ENCODE measurements at places on chromosomes 4 and X.

DNA sequence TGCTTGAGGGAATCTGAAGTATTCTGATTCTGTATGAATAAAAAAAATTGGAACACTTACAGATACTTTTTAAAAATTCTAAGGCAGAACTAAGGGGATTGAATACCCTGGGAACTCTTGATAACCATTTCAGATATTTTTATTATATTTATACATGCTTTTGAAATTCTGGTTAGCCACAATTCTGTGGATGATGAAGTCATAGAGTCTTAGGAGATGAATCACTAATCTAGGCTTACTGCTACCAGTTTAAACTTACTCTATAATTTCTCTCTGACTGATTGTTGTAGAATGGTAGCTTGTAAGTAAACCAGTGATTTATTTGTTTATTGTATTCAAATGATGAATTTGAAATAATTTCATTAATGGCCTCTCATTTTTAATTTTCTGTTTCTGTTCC, 11.4 kb upstream of the SLAIN2 start:
- DNase-seq, result no peak

DNA sequence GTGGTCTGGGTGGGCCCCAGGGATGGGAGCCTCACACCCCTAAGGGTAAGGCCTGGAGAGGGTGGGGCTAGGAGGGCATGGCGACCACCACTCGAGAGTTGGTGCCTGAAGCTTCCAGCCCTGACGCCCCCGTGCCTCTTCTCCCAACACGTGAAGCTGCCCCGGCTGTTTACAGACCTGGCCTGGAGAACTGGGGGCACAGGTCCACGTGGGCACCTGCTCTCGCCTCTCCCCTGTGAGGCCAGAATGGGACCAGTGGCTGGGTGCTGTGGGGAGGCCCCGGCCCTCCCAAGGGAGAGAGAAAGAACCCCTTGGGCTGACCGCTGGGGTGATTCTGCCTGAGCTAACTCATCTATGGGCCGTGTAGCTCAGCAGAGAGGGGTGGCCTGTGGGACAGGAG, 15.5 kb downstream of the NAT8L start:
- no peak for DNase-seq

GRCh38 chr4:26978387-26979053, 117.9 kb downstream of the STIM2 start:
- DNase-seq, result no peak

GRCh38 chr4:184755278-184755677, 21.4 kb upstream of the CENPU start:
- DNase-seq, result no peak

DNA sequence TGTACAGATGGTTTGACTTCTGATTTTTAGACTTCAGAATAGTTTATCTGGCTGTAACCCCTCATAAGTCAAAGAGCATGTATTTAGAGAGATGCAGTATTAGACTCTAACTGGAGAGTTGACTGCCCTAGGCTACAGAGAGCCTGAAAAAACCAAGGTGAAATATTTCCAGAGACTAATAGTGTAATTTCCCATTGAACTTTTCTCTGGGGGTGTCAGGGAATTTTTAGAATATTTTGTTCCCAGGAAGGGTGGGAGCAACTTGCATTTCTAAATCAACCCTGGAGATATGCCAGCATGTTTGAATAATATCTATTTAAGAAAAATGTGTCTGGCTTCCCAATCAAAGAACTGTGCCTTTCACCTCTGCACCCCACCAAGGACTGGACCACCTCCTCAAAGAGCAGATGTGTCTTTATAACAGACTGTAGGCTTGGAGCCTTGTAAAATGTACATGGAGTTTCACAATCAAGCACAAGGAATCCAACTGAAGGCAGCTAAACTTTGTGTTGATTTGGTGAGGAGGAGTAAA, 2.0 kb downstream of the ANXA3 start:
- no peak for DNase-seq

GRCh38 chr4:144655491-144655890, 9.5 kb downstream of the HHIP start:
- no peak for DNase-seq

DNA sequence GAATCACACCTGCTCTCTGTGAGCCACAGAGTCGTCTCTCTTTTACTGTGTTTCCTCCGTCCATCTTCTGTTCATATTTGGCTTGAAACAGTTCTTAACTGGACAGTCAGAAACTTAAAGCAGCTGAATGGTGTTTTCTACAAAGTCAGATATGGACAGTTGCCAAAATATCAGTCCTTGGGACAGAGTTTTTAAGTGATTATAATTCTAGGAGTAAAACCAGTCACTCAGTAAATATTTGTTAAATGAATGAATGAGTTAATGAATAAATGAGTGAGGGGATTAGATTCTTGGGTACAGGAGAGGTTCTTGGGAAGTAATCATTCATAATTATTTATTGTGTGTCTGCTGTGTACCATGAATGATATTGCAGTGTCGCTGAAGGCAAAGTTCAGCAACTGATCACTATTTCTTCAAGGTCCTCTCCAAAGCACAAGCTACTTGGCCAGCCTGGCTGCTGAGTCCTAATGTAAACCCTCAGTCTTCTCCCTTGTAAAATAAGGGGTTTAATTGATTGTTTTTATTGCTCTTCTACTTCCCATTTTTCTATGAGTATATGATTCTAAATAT, 5.5 kb upstream of the SCRG1 start:
- no peak for DNase-seq

GRCh38 chr4:137601934-137602333, 69.6 kb upstream of the PCDH18 start:
- DNase-seq, result no peak

- no peak for DNase-seq
Measured at GRCh38 chr4:11632025-11632424, 203.3 kb upstream of the HS3ST1 start.

- no peak for DNase-seq
Measured at GRCh38 chr4:134365852-134366251, 164.3 kb upstream of the PABPC4L start.

DNA sequence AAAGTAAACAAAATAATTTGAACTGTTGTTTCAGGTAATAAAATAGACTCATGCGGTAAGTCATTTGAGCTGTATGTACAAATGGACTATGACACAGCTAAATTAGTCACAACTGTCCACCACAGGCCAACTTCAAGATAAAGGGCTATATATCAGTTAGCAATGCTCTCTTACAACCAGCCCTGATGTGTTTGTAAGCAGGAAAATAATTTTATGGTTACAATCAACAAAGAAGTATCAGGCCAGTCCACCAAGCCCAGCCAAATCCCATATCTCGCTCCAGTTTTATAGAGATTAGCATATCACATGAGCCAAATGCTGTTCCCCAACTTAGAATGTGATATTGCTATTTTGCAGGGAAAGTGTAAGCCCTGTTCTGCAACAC, 511 bp upstream of the DUSP21 start:
- no peak for DNase-seq

- DNase-seq, result no peak
Measured at GRCh38 chr4:47374477-47374876, 89.0 kb downstream of the COMMD8 start.

- no peak for DNase-seq
Measured at GRCh38 chrX:71466979-71467523, 65.9 kb upstream of the OGT start.

DNA sequence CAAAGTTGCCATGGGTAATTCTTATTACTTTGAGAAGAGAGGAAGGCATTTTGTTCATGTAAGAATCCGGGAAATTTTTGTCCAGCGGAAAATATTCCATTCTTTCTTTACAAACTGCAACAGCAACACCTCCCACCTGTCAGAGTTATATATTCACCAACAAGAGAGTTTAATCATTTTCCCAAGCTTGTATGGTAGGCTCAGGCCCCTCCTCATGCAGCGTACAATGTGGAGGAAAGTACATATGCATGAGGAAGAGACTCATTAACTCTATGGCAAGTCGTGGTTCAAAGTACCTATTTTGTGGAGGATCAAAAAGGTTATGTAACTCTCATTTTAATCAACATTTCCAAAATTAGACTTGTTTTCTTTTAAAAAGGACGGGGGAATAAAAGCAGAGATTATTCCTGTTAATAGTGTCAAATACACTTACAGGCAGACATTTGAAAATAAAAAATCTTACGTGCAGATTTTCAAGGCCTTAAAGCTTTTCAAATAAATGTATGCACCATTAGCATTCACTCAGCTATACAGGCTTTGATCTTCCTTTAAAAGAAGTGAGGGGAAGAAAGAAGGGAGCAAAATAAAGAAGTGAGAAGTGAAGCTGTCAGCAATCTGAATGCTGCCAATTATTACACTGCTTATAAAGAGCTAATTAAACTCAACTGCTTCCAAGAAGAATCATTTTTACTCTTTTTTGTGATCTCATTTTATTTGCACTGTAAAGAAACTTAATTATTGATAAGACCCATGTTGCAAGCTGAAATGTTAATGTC, 204.8 kb downstream of the FAT4 start:
- DNase-seq, result no peak

GRCh38 chr4:147772459-147772969, 40.6 kb downstream of the ARHGAP10 start:
- peak; percentile 35 for DNase-seq

DNA sequence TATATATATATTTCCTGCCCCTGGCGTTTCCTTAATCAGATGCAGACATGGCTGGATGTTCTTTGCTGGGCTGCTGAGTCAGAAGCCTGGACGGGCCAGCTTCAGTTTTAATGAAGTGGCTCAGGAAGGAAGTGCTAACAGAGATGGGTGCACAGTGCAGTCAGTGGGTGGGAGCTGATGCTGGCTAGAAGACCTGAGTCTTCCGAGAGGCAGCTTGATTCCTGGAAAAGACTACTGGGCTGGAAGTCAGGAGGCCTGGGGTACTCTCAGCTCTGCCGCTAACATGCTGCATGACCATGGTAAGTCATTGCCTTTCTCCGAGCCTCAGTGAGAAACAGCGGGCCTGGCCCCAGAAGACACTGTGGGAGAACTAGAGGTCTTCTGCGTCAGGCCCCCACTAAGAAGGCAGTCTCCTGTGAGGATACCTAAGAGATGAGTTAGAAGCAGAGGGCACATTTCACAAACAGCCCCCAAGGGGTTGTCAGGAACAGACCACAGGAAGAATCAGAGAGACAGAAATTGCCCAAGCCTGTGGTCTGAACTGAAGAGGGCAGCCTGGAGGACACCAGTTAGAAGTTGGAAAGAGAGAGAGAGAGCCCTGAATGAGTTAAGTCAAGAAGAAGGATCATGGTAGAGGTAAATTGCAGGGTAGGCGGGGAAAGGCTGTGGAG, 8.3 kb upstream of the CD40LG start:
- no peak for DNase-seq

DNA sequence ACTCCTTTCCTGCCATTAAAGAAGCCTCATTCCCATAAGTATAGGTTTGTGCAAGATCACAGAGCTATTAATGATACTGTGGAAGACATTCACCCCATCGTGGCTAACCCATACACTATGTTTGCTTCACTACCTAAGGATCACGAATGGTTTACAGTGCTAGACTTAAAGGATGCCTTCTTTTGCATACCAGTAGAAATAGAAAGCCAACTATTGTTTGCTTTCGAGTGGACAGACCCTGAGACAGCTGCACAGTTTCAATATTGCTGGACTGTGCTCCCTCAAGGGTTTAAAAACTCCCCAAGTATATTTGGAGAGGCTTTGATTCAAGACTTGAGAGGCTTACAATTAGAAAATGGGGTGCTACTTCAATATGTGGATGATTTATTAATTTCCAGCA, 16.0 kb upstream of the PAPSS1 start:
- DNase-seq, result no peak

GRCh38 chr4:5247735-5248134, 196.5 kb downstream of the STK32B start:
- DNase-seq, result no peak

GRCh38 chr4:110467400-110467799, 8.6 kb upstream of the ENPEP start:
- DNase-seq, result no peak

DNA sequence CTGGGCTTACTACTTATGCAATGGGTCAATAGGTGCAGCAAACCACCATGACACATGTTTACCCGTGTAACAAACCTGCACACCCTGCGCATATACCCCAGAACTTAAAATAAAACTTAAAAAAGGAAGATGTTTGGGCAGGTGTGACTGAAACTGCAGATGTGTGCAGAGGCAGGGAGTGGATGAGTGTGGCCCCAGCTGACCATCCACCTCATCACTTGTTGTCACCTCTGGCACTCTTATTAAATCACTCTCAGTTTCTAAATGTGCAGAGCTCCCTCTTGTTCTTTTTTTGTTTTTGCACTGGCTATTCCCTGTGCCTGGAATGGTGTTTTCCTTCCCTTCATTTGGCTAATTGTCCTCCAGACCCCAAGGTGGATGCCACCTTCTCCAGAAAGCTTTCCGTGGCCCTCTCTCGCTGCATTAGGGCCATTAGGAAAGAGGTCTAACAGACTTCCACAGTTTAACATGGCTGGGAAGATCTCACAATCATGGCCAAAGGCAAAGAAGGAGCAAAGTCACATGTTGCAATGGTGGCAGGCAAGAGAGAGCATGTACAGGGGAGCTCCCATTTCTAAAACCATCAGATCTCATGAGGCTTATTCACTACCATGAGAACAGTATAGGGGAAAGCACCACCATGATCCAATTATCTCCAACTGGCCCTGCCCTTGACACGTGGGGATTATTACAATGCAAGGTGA, 58.5 kb downstream of the SLC2A9 start:
- no peak for DNase-seq

DNA sequence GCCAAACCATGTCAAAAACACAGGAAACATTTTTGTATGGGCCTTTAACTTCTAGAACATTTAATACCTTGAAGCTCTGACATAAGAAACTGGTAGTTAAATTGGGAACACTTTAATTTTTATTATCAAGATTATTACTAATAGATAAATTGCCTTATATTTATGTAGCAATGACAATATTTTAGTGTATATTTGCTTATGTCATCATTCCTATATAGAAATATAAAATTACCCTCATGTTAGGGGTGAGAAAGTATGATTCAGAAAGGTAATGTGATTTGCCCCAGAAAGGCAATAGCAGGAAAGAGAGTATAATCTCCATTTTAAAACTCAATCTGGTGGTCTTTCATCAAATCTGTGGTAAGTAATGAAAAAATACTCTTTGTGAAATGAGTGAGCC, 147.4 kb downstream of the IL15 start:
- no peak for DNase-seq

GRCh38 chrX:150845091-150845490, 53.4 kb downstream of the CD99L2 start:
- DNase-seq, result no peak

- no peak for DNase-seq
Measured at GRCh38 chrX:124383354-124383753, 37.0 kb downstream of the SH2D1A start.

- no peak for DNase-seq
Measured at GRCh38 chrX:150625097-150625496, 56.7 kb downstream of the MTM1 start.

GRCh38 chr4:121277194-121278105, 103.4 kb downstream of the QRFPR start:
- DNase-seq, result no peak

- DNase-seq, result peak; percentile 9
Measured at GRCh38 chr4:17142232-17142711, 243.8 kb upstream of the LDB2 start.

GRCh38 chr4:73090738-73091137, 21.2 kb upstream of the COX18 start:
- no peak for DNase-seq
